ENCODE measurements at places on chromosomes 7 and 10.
A peak's percentile ranks its signal among the peaks of the same experiment; 100 is the strongest.

- DNase-seq = no peak
These were observed 24.9 kb downstream of the PAXIP1 start for GRCh38 chr7:154978017-154978416.

- DNase-seq = peak; percentile 73
These were observed 507 bp downstream of the CCDC201 start for GRCh38 chr7:45872116-45873034.

DNA sequence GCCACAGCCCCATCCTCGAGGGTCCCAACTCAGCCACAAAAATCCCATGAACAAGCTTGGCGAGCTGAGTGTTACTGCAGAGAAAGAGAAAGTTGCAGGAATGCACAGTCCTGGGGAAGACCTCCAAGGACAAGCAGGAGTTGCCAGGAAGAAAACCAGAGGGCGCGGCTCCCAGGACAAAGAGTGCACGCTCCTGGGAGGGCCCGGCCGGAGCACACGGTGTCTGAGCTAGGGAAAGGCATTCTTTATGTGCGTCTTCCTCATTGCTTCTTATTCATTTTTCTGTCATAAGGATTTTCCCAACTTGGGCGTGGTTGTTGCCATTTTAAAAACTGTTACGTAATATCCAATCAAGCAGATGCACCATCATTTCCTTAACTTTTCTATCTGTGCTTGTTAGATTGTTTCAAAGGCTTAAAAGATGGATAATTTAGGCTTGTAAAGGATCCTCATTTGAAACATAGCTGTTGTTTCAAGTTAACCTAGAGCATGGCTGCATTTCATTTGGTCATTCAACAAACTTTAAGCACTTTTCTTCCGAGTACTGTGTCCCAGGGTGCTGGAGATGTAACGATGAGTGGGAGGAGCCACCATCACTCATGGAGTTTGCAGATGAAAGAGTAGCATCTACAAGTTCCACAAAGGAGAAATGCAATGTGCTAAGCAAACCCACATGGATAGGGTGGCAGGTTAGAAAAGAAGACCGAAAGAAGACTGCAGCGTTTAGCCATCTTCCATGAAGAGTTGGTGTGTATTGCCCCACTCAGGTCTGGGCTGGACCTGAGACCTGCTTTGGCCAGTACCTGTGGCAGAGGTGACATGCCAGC, 5.6 kb upstream of the CNPY1 start:
- no peak for DNase-seq

- no peak for DNase-seq
These were observed 32.8 kb downstream of the GOLGA7B start for GRCh38 chr10:97882142-97883091.

GRCh38 chr7:92767437-92767836, 68.9 kb downstream of the CDK6 start:
- DNase-seq = no peak

- DNase-seq = no peak
These were observed 19.1 kb downstream of the ZFAND4 start for GRCh38 chr10:45653454-45653853.

DNA sequence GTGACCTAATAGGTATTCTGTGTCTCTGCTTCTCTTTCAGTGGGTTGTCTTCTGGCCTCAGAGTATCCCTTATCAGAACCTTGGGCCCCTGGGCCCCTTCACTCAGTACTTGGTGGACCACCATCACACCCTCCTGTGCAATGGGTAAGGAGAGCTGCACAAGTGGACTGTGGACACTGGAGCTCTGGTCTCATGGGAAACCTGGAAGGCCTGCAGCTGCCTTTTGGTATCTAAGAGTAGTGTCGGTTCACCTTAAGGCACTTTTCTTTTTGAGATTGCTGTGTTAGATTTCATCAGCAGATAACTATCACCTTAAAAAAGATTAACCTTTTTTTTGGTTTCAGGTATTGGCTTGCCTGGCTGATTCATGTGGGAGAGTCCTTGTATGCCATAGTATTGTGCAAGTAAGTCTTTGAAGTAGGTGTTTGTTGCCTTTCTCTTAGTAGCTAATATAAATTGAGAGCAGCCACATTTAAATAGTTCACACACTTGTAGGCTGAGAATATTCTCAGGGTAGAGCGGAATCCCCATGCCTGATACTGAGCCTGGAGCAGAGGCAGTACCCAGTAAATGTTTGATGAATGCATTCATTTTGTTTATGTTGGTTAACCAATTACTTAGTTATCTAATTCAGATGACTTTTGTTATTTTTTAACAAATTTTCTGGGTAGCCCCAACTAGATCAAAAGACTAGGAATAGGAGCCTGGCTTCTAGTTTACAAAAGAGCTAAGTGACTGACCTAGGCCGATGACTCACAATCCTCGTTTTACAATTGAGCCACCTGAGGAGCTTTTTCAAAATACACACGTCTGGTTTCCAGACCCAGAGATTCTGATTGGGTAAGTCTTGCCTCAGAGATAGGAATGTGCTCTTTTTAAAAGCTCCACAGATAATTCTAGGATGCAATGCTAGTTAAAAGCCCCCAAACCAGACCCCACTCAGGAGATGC, 3.6 kb downstream of the TMEM254 start:
- peak; percentile 31 for DNase-seq

DNA sequence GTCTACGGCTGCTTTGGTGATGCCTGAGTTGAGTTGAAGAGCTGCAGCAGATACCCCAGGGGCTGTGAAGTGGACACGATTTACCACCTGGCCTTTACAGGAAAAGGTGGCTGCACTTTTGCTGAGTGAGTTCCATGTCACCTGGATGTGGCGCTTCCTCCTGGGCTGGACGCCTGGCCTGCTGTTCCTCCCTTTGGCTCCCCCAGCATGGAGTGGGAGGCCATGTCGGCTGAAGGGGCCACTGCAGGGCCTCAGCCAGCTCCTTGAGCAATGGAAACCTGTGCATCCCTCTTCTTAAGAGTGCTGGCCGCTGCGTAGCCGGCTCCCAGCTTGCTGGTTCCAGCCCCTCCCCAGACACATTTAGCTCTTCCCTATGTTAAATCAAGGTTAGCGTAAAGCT, 221.0 kb downstream of the GLRX3 start:
- no peak for DNase-seq

GRCh38 chr7:107788662-107789061, 14.4 kb downstream of the SLC26A3 start:
- DNase-seq = no peak

DNA sequence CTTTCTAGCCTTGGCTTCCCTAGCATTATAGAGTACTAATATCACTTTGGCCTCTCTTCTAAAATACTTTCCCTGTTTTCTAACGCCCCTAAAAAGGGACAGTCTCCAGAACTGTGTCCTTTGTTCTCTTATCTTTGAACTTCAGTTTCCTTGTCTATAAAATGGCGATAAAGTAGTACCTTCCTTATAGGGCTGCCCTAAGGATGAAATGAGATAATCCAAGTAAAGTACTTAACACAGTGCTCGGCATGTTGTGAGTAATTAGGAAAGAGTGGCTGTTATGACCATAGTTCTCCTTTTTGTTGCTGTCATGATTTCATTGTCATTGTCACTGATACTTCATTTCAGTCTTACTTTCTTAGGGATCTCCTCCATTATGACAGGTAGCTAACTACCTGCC, 114.7 kb downstream of the EXOC4 start:
- DNase-seq = no peak

DNA sequence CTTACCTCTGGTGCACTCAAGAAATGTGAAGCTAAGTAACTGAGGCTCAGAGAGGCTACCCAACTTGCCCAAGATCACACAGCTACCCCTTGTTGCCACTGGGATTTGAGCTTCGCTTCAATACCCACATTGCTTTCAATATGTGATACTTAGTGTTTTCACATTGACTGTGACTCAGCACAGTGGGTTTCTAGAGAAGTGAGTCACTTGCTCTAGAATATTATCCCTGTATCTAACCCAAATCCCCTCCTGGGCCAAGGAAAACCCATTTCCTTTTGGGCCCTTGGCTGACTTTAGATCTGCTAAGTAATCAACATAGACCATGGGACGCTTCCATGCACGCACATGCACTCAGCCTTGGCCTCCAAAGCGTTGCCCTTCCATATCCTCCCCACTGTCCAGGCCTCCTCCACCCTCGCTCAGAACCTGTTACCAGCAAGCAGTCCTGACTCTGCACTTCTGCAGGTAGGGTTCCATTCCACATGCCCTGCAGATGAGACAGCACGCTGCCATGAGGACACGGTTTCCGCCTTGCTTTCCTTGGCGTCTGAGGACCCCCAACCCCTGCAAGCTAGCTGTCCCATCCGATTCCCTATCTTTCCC, 87.7 kb upstream of the CHST15 start:
- no peak for DNase-seq

GRCh38 chr7:64277630-64278029, 36.1 kb upstream of the ZNF736 start:
- no peak for DNase-seq

- DNase-seq = no peak
These were observed 19.9 kb downstream of the ANKRD22 start for GRCh38 chr10:88831709-88832108.

GRCh38 chr10:79188154-79188965, 119.6 kb downstream of the ZMIZ1 start:
- no peak for DNase-seq

All from GM23338 (cell line).